Fibroblast of pulmonary artery (primary cell): ENCODE measurements at places on chromosomes 6 and 20.

GRCh38 chr6:41964201-41964887, 22.7 kb upstream of the CCND3 start:
- DNase-seq, result no peak

GRCh38 chr20:63009988-63010769, 3.4 kb upstream of the BHLHE23 start:
- peak; percentile 11 for DNase-seq

DNA sequence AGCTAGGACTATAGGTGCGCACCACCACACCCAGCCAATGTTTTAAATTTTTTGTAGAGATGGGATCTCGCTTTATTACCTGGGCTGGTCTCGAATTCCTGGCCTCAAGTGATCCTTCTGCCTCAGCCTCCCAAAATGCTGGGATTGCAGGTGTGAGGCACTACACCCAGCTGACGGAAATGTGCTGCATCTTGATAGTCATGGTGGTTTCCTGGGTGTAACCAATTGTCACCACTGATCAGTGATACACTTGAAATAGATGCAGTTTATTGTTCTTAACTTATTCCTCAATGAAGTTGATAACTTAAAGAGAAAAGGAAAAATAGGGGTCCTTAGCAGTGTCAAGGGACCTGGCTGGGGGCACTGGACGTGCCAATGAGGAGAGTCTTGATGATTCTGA, 92.4 kb downstream of the PPP1R14C start:
- no peak for DNase-seq

DNA sequence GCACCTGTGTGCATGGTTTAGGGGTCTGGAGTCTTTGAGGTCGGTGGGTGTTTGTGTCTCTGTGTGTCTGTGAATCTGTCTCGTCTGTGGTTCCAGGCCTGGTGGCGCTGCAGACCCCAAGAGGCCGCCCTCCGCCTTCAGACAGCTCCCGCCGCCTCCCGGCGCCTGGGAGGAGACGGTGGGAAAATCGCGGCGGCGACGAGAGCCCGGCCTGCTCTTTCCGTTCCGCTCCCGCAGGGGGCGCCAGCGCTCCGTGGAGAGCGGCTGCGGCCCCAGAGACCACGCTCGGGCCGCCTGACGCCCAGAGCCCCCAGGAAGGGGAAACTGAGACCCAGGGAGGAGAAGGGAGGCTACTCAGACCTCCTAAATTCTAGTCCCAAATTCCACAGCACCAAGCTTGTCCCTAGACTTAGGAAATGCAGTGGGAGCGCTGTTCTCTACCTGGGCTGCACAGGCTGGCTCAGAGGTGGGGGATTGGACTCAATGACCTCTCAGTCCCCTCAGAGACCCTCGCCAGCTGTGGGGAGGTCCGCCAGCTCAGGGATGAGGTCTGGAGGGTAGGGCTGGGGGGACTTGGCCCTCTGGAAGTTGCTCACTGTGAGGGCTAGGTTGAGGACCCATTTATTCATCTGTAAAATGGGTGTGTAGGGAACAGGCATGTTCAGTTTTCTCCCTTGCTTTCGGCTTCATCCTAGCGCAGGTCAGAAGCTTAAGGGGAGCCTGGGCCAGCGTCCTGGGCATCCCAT, 36.9 kb upstream of the BLCAP start:
- DNase-seq, result peak; percentile 18

- DNase-seq, result peak; percentile 30
These were observed 5.3 kb upstream of the ZNF184 start for GRCh38 chr6:27478141-27478705.

- DNase-seq, result peak; percentile 88
These were observed 2.7 kb upstream of the COL12A1 start for GRCh38 chr6:75208298-75209183.

GRCh38 chr20:44650771-44651433, 597 bp downstream of the ADA start:
- DNase-seq, result no peak

GRCh38 chr6:77292564-77293546, 170.4 kb downstream of the HTR1B start:
- peak; percentile 91 for DNase-seq
